ENCODE measurements at places on chromosomes 6 and 20. TPM values are rescaled to one million over a fixed set of nuclear protein-coding genes. Genes with fewer than 3 reads are reported as not detected.

KCNK15 gene
- 0.18 TPM for total RNA-seq

MRS2 gene
- total RNA-seq: 55.2 TPM

L3MBTL1 gene
- 43.0 TPM for total RNA-seq

PHACTR3 gene
- not detected for total RNA-seq

SLC17A3 gene
- total RNA-seq: not detected

PROCR gene
- total RNA-seq: 3.5 TPM

TMEM200A gene
- 8.8 TPM for total RNA-seq

TNNC2 gene
- total RNA-seq: 0.47 TPM

TFAP2B gene
- total RNA-seq: not detected

PPIL6 gene
- 2.3 TPM for total RNA-seq

CAP2 gene
- total RNA-seq: 47.9 TPM

TUBB1 gene
- total RNA-seq: not detected

DNA sequence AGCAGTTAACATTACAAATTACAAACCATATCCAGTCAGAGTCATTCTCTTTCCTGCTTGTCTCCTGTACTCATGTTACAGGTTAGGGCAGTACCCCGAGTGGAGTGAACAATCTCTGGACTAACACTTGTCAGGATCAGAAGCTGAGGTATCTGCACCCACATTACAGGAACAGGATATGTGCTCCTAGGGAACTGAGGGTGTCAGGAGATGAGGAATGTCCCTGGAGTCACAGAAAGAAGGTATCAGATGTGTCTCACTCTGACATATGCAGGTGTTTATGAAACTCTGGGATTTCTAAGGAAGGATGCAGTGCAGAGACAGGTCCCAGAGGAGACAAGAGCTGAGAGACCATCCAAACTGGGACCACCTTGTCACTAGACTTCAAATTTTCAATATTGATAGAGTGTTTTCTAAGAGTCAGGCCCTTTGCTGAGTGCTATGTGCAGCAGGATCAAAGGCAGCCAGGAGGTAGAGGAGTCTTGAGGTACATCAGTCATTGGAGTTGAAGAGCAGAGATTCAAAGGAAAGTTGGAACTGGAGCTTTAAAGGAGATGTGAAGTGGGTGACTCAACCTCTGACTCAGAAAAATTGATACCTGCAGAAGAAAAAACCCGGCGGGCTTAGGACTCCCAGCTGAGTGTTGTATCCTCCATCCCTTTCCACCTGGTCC is 12.6 kb downstream of the HLA-DPB1 start:
- no peaks in the 10 kb centered on the region for H3K36me3 ChIP-seq
- no peaks in the 10 kb centered on the region for H3K4me1 ChIP-seq
- DNase-seq: no peak
- H3K4me3 ChIP-seq: no peak overlapping the region
- no peak overlapping the region for H3K27ac ChIP-seq

DNA sequence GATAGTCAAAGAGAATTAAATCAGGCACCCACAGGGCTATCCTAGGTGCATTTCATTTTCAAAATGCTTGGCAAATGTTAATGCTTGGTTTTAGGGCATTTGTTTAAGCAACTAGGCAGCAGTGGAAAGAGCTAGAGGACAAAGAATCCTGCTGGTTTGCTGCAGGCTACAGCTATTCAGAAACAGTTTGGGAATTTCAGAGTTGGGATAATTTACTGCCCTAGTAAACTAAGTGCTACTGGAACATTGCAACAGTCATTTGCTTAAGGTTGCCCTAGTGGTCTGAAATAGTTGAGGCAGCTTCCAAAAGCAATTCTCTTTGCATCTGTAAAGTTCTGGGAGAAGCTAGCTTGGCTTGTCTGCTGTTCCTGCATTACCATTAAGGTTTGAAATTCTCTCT is 312.7 kb downstream of the LAMA2 start:
- H3K27me3 ChIP-seq: no peaks in the 10 kb centered on the region
- no peaks in the 10 kb centered on the region for H3K4me1 ChIP-seq
- H3K27ac ChIP-seq: peak overlapping the region; percentile 59
- DNase-seq: no peak
- H3K4me3 ChIP-seq: no peak overlapping the region

- H3K36me3 ChIP-seq: no peaks in the 10 kb centered on the region
- H3K27ac ChIP-seq: peak overlapping the region; percentile 2
- H3K27me3 ChIP-seq: no peaks in the 10 kb centered on the region
- no peaks in the 10 kb centered on the region for H3K4me1 ChIP-seq
- no peak overlapping the region for H3K4me3 ChIP-seq
Measured at GRCh38 chr6:1657116-1657770, 47.5 kb downstream of the FOXC1 start.

DNA sequence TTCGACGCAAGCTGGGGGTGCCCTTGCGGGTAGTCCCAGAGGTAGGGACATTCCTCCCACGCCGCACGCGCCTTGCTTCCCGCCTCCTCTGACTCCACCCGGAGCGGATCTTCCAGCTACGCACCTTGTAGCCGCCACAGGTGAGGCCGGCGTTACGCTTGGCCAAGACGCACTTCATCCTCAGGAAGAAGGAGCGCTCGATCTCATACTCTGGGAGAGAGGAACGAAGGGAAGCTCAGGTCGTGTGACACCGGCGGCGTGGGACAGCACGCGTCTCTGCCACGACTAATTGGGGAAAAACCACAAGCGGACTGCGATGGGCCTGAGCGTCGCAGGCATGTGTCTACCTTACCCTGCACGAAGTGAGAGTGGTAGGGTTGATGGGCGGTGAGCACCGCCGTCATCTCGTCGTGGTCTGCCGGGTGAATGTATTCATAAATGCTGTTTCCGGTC is 15.5 kb downstream of the SIM1 start:
- no peak overlapping the region for H3K27ac ChIP-seq
- H3K36me3 ChIP-seq: no peaks in the 10 kb centered on the region
- H3K4me3 ChIP-seq: no peak overlapping the region

DNA sequence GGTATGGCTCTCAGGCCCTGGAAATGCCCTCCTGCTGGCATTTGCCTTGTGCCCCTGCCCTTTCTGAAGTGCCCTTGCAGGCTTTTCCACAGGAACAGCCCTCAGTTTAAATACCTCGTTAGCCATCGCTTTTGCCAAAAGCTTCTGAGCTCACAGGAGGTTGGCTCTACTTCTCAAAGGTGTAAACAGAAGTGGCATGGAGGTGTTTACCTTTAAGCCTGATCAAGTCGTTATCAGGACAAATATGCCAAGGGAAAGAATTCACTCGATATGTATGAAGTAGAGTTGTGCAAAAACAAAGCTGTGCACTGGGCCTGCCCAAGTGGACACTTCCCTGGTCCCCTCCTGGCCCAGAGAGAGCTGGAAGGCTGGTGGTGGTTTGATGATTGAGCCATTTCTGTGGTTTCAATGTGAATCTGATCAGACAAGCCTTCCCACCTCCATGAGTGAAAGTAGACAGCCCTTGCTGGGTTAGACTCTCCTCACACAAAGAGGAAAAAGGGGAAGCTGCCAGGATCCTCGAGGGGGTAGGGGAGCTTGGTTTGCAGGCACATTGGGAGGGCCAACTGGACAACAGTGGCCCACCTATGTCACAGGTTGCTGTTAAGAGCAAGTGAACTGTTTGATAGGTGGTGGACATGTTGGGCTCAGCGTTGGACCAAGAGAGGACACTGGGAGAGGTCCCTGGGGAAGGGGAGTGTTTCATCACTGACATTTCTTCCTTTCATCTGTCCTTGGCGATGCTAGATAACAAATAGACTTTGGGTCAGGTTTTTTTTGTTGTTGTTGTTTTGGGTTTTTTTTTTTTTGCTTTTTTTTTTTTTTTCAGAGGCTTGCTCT is 98.7 kb downstream of the ZDHHC14 start:
- H3K27ac ChIP-seq: no peak overlapping the region
- no peaks in the 10 kb centered on the region for H3K4me1 ChIP-seq
- H3K36me3 ChIP-seq: no peaks in the 10 kb centered on the region
- DNase-seq: no peak

GRCh38 chr20:4435671-4436455 is 285.8 kb upstream of the PRND start:
- no peak for DNase-seq
- H3K27ac ChIP-seq: no peak overlapping the region
- no peaks in the 10 kb centered on the region for H3K27me3 ChIP-seq
- H3K4me1 ChIP-seq: no peaks in the 10 kb centered on the region

DNA sequence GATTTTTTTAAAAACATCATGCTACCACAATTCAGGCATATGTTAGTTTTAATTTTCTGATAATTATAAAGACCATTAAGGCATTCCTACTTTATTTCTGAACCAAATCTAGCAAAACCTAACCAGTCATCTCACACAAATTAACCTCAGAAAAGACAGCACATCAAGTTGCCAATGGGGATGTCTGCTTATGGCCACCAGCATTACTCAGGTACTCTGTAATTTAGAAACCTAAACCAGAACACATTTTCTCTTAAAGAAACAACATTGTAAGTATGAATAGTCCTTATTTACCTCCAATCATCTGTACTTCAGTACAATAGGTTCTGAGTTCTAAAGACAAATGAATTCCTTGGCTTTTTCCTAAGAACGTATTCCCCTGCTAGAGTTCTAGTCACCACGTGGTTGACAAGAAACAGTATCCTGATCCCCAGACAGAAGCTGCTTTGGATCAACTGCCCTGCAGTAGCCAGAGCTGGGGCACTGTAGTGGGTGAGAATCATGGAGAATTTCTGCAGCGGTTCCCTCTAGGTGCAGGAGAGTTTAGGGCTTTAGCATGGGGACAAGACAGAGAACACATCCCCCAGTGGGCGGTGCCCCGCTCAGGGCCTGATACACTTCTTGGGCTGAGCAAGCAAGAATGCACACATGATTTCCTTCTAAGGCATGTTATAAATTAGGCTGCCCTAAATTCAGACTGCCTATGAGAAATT is 15.4 kb downstream of the GCLC start:
- no peak overlapping the region for H3K4me3 ChIP-seq
- no peaks in the 10 kb centered on the region for H3K36me3 ChIP-seq
- DNase-seq: peak; percentile 77
- H3K4me1 ChIP-seq: peaks cover 22% of the 10 kb centered on the region

DNA sequence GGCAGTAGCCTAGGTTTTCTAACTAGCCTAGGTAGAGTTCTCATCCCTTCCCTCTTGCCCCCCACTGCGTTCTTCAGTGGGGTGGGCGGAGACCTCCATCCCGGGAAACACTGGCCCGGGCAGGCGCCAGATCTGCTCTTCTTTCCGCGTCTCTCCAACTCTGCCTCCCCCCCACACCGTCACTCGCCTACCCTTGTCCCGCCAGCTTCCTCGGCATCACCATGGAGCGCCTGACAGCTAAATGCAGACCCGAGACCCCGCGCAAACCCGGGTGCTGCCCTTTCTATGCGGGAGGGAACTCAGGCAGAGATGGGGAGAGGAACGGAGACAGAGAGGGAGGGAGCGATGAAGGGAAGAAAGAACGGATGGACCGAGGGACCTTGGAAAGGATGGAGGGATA is 1494.8 kb upstream of the DEFB115 start:
- H3K4me3 ChIP-seq: no peak overlapping the region
- no peak overlapping the region for H3K27ac ChIP-seq
- DNase-seq: no peak
- H3K4me1 ChIP-seq: no peaks in the 10 kb centered on the region

- no peak overlapping the region for H3K4me3 ChIP-seq
- DNase-seq: no peak
- H3K27ac ChIP-seq: no peak overlapping the region
- no peaks in the 10 kb centered on the region for H3K4me1 ChIP-seq
- H3K36me3 ChIP-seq: no peaks in the 10 kb centered on the region
Measured at GRCh38 chr20:52945268-52945667, 26.9 kb upstream of the TSHZ2 start.

DNA sequence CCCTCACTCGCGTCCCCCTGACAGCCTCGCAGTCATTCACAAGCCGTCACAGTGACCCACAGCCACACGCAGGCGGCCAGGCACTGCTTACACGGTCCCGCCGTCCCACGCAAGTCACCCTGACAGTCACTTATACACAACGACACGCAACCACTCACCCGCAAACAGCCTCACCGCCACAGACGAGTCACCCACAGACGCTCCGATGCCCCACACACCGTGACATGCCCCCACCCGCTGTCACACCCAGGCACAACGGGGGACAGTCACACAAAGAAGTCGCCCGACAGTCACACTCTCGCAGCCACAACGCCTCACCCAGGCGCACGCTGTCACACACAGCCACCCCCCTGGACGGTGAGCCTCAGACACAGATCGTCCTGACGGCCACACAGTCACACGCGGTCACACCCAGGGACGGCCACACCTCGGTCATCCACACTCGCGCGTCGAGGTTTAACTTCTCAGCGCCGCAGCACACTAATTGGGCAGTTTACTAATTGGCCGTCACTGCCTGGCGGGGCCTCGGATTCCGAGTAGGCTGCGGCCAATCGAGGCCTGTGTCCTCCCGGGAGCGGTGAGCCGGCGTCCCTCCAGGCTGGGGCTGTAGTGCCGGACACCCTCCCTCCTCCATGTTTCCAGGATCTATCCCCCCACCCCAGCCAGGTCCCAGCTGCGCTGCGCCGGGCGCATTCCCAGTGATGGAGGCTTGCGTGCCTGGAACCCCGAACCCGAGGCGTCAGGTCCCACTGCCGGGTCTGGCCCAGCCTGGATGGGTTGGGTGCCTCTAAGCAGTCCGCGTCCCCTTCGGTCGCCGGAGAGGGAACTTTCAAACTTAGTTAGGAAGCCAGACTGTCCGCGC is 790 bp downstream of the TOX2 start:
- peaks cover 44% of the 10 kb centered on the region for H3K27me3 ChIP-seq
- H3K36me3 ChIP-seq: no peaks in the 10 kb centered on the region
- H3K4me3 ChIP-seq: peak overlapping the region; percentile 74

GRCh38 chr20:10313701-10314100 is 95.1 kb downstream of the SNAP25 start:
- H3K27me3 ChIP-seq: no peaks in the 10 kb centered on the region
- H3K4me3 ChIP-seq: peak overlapping the region; percentile 56
- no peak for DNase-seq
- H3K27ac ChIP-seq: no peak overlapping the region
- no peaks in the 10 kb centered on the region for H3K36me3 ChIP-seq

DNA sequence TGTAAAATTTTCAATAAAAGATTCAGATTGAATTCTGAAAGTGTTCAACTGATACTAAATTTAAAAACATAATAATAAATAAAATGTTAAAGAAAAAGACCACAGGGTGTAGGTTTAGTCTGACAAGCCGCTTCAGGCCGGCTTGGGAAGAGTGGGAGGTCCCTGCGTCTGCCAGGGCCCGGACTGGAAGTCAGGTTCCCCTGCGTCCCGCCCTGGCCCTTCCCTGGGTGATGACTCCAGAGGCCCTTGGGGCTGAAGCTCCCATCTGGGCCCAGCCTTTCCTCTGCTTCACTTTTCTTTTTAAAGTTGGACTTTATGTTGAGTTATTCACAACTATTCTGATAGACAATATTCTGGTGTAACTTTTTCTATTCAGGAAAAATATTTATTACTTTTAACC is 93.3 kb downstream of the SMOC2 start:
- no peaks in the 10 kb centered on the region for H3K36me3 ChIP-seq
- no peaks in the 10 kb centered on the region for H3K4me1 ChIP-seq
- no peak overlapping the region for H3K4me3 ChIP-seq
- DNase-seq: no peak

- H3K36me3 ChIP-seq: no peaks in the 10 kb centered on the region
- H3K27me3 ChIP-seq: no peaks in the 10 kb centered on the region
- H3K4me1 ChIP-seq: no peaks in the 10 kb centered on the region
- H3K4me3 ChIP-seq: no peak overlapping the region
- no peak for DNase-seq
Measured at GRCh38 chr6:100235631-100236030, 229.1 kb downstream of the SIM1 start.
